ENCODE measurements at places on chromosomes 3 and 15. TPM values are rescaled to one million over a fixed set of nuclear protein-coding genes. Genes with fewer than 3 reads are reported as not detected.

GRCh38 chr15:34318277-34319079 is 19.1 kb downstream of the SLC12A6 start:
- H3K27ac ChIP-seq, result peak overlapping the region; percentile 78
- no peaks in the 10 kb centered on the region for H3K36me3 ChIP-seq
- DNase-seq, result peak; percentile 79
- no peaks in the 10 kb centered on the region for H3K27me3 ChIP-seq
- peak overlapping the region; percentile 39 for H3K4me3 ChIP-seq

GRCh38 chr15:70875001-70875782 is 17.0 kb downstream of the THAP10 start:
- no peaks in the 10 kb centered on the region for H3K27me3 ChIP-seq
- peak; percentile 29 for DNase-seq

DNA sequence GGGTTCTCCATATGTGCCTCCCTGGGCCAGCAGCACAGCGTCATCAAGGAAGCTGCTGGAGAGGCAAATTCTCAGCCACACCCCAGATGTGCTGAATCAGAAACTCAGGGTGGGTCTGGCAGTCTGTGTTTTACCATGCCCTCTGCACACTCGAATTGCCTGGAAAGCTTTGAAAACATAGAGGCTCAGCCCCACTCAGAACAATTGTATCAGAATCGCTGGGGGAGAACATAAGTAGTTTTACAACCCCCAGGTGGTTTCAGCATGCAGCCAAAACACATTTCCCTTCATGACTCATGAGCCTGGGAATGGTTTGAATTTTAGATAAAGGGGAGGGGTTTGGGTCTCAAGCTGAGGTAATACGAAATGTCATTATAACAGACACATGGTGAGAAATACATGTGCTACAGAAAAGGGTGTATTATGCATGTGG is 9.6 kb downstream of the TGM4 start:
- peaks cover 22% of the 10 kb centered on the region for H3K4me1 ChIP-seq
- DNase-seq, result peak; percentile 69
- H3K27ac ChIP-seq, result no peak overlapping the region
- H3K4me3 ChIP-seq, result no peak overlapping the region
- no peaks in the 10 kb centered on the region for H3K36me3 ChIP-seq

NPAP1 gene
- 1.5 TPM for total RNA-seq

GRCh38 chr15:76993114-76993725 is 1.7 kb upstream of the PSTPIP1 start:
- no peak overlapping the region for H3K27ac ChIP-seq
- no peaks in the 10 kb centered on the region for H3K27me3 ChIP-seq
- DNase-seq, result no peak
- no peak overlapping the region for H3K4me3 ChIP-seq
- no peaks in the 10 kb centered on the region for H3K4me1 ChIP-seq
- H3K36me3 ChIP-seq, result no peaks in the 10 kb centered on the region

RSRC1 gene
- total RNA-seq, result 65.4 TPM

PP2D1 gene
- not detected for total RNA-seq

GRCh38 chr15:59360305-59360704 is 12.4 kb downstream of the MYO1E start:
- no peak for DNase-seq
- no peak overlapping the region for H3K27ac ChIP-seq
- no peaks in the 10 kb centered on the region for H3K4me1 ChIP-seq
- no peak overlapping the region for H3K4me3 ChIP-seq

- H3K27me3 ChIP-seq, result no peaks in the 10 kb centered on the region
- peaks cover 20% of the 10 kb centered on the region for H3K36me3 ChIP-seq
- H3K4me1 ChIP-seq, result peaks cover 8% of the 10 kb centered on the region
- H3K27ac ChIP-seq, result no peak overlapping the region
- no peak overlapping the region for H3K4me3 ChIP-seq
- no peak for DNase-seq
These were observed 10.5 kb downstream of the MRPL46 start for GRCh38 chr15:88456733-88457132.

DNA sequence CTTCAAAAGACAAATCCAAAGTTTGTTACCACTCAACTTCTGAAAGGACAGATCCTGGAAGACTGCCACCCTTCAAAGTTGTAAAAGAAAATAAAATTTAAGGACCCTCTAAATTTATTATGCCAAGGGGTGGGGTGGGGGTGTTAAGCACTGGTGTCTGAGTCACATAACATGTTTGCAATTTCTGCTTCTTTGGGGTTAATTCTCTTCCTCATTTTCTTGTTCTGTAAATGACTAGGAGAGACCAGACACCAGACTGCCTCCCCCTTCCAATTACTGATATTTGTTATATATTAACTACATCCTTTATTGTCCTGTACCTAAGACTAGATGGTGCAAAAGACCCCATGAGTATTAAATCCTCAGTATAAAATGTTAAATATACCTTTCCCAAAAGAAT is 242.8 kb downstream of the ZNF385D start:
- no peak overlapping the region for H3K4me3 ChIP-seq
- H3K4me1 ChIP-seq, result no peaks in the 10 kb centered on the region
- H3K36me3 ChIP-seq, result no peaks in the 10 kb centered on the region
- no peak for DNase-seq
- no peaks in the 10 kb centered on the region for H3K27me3 ChIP-seq

- DNase-seq, result no peak
- H3K36me3 ChIP-seq, result no peaks in the 10 kb centered on the region
- H3K27ac ChIP-seq, result no peak overlapping the region
- no peaks in the 10 kb centered on the region for H3K4me1 ChIP-seq
- no peak overlapping the region for H3K4me3 ChIP-seq
- H3K27me3 ChIP-seq, result no peaks in the 10 kb centered on the region
These were observed 52.1 kb upstream of the EPHB1 start for GRCh38 chr3:134743006-134743405.

TRAIP gene
- total RNA-seq, result 2.6 TPM

- H3K27ac ChIP-seq, result no peak overlapping the region
- DNase-seq, result no peak
- no peaks in the 10 kb centered on the region for H3K27me3 ChIP-seq
- no peaks in the 10 kb centered on the region for H3K36me3 ChIP-seq
- no peak overlapping the region for H3K4me3 ChIP-seq
These were observed 120.6 kb upstream of the SPATA12 start for GRCh38 chr3:56939834-56940233.

DNA sequence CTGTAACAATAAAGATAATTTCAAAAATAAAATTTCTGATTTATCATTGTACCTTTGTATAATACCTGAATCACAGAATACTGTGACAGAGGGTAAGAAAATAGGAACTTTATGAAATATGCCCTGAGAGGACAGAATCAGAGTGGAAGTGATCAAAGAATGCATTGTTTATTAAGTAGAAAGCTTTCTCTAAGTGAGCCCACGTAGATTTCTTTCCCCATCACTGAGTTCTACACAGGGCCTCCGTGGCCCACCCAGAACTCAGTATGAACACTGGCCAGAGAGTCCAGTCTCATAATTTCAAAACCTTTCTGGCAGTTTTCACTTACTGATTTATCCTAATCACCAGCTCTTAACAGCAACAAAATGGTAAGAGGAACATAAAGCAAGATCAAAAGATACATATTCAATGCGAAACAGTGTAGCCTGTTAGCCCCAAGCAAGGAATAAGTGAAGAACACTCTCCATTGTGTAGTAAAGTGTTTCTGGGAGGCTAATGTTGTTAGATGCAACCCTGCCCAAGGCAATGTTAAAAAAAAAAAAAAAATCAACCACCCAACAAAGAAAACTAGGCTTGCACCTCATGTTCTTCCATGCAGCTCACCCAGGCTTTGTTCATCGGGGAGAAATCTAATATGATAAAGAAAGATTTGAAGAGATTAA is 341.3 kb downstream of the LSAMP start:
- no peak overlapping the region for H3K4me3 ChIP-seq
- no peaks in the 10 kb centered on the region for H3K27me3 ChIP-seq
- no peaks in the 10 kb centered on the region for H3K36me3 ChIP-seq
- DNase-seq, result no peak
- H3K27ac ChIP-seq, result no peak overlapping the region
- no peaks in the 10 kb centered on the region for H3K4me1 ChIP-seq

GRCh38 chr15:60760646-60761504 is 281.9 kb upstream of the ICE2 start:
- H3K36me3 ChIP-seq, result no peaks in the 10 kb centered on the region
- peak overlapping the region; percentile 68 for H3K27ac ChIP-seq
- no peak overlapping the region for H3K4me3 ChIP-seq

- no peak for DNase-seq
- no peak overlapping the region for H3K27ac ChIP-seq
- no peak overlapping the region for H3K4me3 ChIP-seq
- H3K36me3 ChIP-seq, result no peaks in the 10 kb centered on the region
These were observed 9.2 kb downstream of the CD86 start for GRCh38 chr3:122064326-122064725.

DNA sequence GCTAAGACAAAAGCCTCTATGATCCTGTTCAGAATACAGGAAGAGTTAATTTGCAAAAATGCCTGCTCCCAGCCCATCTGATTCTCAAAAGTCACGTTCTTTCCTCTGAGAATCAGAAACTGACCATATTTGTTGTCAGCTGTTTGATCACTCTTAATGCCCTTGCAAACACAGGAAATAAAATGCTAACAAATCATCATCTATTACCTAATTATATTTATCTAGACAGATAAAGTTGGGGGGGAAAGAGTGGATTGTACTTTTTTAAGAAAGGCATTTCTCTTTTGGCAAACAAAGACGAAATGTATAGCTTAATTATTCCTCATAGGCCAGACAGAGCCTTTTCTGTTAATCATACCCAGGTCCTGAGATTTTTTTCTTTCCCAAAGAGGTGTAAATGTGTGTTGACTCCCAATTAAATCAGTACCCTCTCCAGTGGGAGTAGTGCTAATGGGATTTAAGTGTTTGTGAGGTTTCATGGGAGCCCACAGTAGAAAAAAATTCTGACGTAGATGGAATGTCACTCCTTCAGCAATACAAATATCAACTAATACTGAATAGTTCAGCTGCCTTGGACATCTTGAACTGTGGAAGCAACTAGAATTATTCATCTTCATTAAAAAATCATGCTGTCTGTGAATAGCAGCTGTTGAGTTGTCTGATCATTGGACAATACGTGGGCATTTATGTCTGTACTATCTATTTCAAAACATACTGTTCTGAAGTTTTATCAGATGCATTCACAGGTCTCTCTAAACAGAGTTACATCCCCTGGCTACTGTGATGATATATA is 22.5 kb upstream of the BNIP2 start:
- no peaks in the 10 kb centered on the region for H3K4me1 ChIP-seq
- no peak overlapping the region for H3K4me3 ChIP-seq
- DNase-seq, result no peak
- no peaks in the 10 kb centered on the region for H3K27me3 ChIP-seq

DNA sequence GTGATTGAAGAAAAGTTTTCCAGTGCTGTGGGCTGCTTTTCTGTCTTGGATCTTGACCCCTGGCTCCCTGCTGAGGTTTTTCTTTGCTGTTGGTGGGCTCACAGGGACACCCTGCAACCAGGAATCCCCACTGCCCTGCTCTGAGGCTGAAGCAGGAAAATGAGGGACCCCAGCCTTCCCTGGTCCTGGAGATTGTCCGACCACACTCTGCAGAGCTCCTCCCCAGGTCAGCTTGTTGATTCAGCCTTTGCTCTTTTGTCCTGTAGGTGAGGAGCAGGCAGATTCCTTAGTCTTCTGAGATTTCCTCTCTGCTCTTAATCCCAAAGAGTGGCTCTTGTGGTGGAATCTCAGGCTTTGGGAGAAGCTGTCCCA is 194.5 kb downstream of the RPLP1 start:
- no peaks in the 10 kb centered on the region for H3K36me3 ChIP-seq
- peaks cover 6% of the 10 kb centered on the region for H3K4me1 ChIP-seq
- H3K27ac ChIP-seq, result no peak overlapping the region
- no peaks in the 10 kb centered on the region for H3K27me3 ChIP-seq
- DNase-seq, result no peak

GRCh38 chr3:174094669-174095068 is 697.1 kb downstream of the NLGN1 start:
- H3K4me1 ChIP-seq, result no peaks in the 10 kb centered on the region
- H3K27ac ChIP-seq, result no peak overlapping the region
- H3K36me3 ChIP-seq, result no peaks in the 10 kb centered on the region
- no peaks in the 10 kb centered on the region for H3K27me3 ChIP-seq
- DNase-seq, result no peak

DNA sequence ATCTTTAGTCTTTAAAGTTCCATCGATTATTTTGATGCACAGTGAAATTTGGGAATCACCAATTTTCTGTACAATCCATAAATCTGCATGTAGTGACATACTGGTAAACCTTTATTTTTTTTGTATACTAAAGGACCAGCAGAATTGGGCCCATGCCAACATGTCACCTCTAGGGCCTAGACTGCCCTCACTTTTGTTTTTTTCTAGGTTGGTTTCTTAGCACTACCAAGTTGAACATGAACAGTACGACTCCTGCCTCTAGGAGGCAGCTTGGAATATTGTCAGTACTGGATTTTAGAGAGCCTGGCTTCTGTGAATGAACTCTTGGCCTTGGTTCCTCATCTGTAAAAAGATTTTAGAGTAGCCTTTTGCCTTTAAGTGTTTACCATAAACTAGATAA is 32.3 kb downstream of the NKIRAS1 start:
- H3K27ac ChIP-seq, result no peak overlapping the region
- H3K4me3 ChIP-seq, result no peak overlapping the region
- H3K27me3 ChIP-seq, result no peaks in the 10 kb centered on the region
- peaks cover 8% of the 10 kb centered on the region for H3K4me1 ChIP-seq

DNA sequence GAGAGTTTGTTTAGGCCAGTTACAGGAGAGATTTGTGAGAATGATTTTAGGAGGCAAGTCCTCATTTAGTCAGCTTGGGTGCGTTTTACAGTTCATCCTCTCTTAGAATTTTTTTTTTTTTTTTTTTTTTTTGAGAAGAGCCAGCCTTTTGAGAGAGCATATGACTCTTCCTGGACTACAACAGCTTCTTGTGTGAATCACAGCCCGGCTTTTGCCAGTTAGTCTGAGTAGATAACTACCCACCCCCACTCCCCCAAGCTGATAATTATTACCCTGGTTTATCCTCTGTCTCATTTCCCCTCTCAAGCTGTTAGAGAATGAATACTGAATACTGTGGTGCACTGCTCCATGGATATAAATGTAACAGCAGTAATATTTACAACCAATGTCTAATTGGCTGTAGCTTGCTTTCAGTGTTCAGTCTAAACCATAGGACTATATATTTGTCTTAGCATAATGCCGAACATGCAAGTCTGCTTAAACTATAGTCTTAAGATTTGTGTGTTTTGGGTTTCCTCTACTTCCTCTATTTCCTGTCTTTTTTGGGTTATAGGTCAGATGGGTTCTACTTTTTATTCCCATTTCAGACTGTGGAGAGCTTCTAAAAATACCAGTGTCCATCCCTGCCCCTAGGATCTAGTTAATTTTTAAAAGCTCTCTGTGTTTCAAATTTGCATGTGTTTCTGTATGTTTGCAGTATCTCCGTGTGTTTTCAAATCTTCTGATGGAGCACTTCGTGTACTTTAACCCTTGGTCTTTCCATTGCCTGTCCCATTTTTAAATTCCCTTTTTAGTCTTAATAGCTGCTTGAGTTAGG is 8.0 kb downstream of the CHD2 start:
- peak; percentile 45 for DNase-seq
- no peaks in the 10 kb centered on the region for H3K27me3 ChIP-seq
- H3K4me1 ChIP-seq, result peaks cover 81% of the 10 kb centered on the region
- no peaks in the 10 kb centered on the region for H3K36me3 ChIP-seq
- no peak overlapping the region for H3K4me3 ChIP-seq
- peak overlapping the region; percentile 93 for H3K27ac ChIP-seq

Measured in thyroid gland (tissue), 4 donors.